ENCODE measurements at places on chromosomes 16 and 17.

GRCh38 chr17:48589831-48590606 is at the start of gene HOXB3:
Gene HOXB3 (minus strand): TSS chr17:48590241. CDS start chr17:48552474, 37,767 bp downstream.
- no peak for DNase-seq

DNA sequence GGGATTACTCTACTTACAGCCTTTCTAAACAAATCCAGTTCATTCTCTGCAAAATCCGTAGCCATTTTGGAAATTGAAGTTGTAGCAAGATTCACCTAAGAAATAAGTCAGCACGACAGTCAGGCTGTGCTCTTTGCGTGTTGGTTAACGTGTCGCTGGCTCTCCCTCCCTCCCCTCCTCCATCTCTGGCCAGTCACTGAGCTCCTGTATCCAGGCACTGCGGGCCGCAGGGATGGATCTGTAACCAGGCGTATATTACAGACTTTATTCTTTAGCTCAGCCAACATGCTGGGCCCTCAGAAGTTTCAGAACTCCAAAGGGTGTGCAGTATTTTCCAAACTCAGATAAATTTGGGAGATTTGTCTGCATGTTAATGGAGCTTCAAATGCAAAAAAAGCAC is 30.8 kb downstream of the KDM8 start:
- no peak for DNase-seq

GRCh38 chr16:57118461-57119084 is 26.2 kb downstream of the CPNE2 start:
- DNase-seq, result no peak

DNA sequence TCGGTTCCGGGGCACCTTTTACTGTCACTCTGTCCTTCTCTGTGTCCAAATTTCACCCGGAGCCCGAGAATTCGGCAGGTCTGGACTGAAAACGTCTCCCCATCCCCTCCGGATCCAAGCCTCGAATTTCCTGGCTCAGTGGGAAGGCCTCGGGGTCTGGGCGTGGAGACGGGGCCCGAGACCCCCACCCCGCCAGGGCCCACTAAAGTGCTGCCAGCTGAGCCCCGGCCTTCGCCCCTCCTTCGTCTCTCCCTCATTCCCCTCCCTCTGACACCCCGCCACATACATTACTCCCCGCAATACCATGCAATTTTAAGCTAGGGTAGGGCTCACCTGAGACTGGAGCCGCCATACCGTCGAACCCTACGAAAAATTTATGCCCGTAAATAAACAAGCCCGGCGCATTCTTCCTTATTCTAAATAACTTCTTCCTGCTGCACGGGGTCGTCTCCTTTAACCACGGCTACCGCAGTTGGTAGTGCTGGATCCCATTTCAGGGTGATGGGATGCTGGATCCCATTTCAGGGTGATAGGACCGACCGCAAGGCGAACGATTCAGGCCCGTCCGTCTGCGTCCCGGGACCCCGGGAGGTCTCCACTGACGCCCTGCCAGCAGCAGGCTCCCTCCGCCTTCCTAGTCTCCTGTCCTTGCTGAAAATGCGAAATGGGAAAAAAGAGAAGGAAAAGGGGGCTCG is 4.4 kb upstream of the OR1F1 start:
- DNase-seq, result no peak

- DNase-seq, result no peak
These were observed 36.1 kb downstream of the HNF1B start for GRCh38 chr17:37708616-37709212.

- DNase-seq, result no peak
These were observed 249.1 kb downstream of the C16orf95 start for GRCh38 chr16:87067836-87068761.

- no peak for DNase-seq
These were observed 54.8 kb upstream of the SEC14L1 start for GRCh38 chr17:77085926-77086432.

- DNase-seq, result no peak
These were observed 69.0 kb upstream of the AMZ2 start for GRCh38 chr17:68178831-68179230.

- no peak for DNase-seq
These were observed 8.8 kb downstream of the PRSS22 start for GRCh38 chr16:2848933-2849725.
